ENCODE measurements at places on chromosomes 7 and 10. TPM values are rescaled to one million over a fixed set of nuclear protein-coding genes. Genes with fewer than 3 reads are reported as not detected.

- no peaks in the 10 kb centered on the region for H3K4me1 ChIP-seq
- no peak overlapping the region for H3K27ac ChIP-seq
- H3K36me3 ChIP-seq, result peaks cover 9% of the 10 kb centered on the region
- DNase-seq, result no peak
- no peaks in the 10 kb centered on the region for H3K27me3 ChIP-seq
Measured at GRCh38 chr10:128103229-128103714, 23.0 kb downstream of the MKI67 start.

GRCh38 chr7:26930201-26930600 is 65.8 kb upstream of the SKAP2 start:
- H3K36me3 ChIP-seq, result no peaks in the 10 kb centered on the region
- no peak overlapping the region for H3K4me3 ChIP-seq
- H3K27ac ChIP-seq, result no peak overlapping the region
- no peaks in the 10 kb centered on the region for H3K4me1 ChIP-seq

- peak; percentile 70 for DNase-seq
- H3K36me3 ChIP-seq, result no peaks in the 10 kb centered on the region
- no peaks in the 10 kb centered on the region for H3K27me3 ChIP-seq
Measured at GRCh38 chr7:143013473-143013872, 13.5 kb downstream of the OR9A2 start.

- H3K27ac ChIP-seq, result no peak overlapping the region
- no peaks in the 10 kb centered on the region for H3K4me1 ChIP-seq
- no peak overlapping the region for H3K4me3 ChIP-seq
Measured at GRCh38 chr7:14639801-14640200, 262.8 kb downstream of the DGKB start.

CYP3A7 gene
- total RNA-seq, result not detected

DNA sequence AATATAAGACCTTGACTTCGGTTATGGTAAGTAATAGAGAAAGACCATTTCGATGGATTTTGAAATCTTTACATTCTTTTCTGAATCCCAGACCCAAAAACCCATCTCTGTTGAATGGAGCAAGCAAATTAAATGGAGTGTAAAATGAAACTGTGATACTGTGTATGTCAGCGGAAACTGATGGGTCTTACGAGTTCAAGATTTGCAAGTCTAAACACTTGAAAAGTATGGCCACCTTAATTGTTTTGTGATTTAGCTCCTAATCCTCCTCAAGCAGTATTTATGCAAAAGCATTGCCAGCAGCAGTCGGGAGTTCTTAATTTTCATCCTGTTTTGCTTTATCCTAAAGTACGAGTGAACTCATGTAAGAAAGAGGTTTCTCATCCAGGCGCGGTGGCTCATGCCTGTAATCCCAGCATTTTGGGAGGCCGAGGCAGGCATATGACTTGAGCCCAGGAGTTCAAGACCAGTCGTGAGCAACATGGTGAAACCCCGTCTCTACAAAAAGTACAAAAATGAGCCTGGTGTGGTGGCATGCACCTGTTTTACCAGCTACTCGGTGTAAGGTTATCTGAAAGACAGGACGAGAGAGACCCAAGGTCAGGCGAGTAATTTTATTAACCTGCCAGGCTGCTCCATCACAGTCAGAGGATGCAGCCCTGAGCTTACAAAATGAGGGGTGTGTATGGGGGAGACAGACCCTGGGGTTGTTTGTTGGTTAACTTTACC is 5.8 kb upstream of the DHTKD1 start:
- no peak for DNase-seq
- no peak overlapping the region for H3K27ac ChIP-seq
- peaks cover 3% of the 10 kb centered on the region for H3K4me1 ChIP-seq
- H3K4me3 ChIP-seq, result no peak overlapping the region
- no peaks in the 10 kb centered on the region for H3K27me3 ChIP-seq
- no peaks in the 10 kb centered on the region for H3K36me3 ChIP-seq

DNA sequence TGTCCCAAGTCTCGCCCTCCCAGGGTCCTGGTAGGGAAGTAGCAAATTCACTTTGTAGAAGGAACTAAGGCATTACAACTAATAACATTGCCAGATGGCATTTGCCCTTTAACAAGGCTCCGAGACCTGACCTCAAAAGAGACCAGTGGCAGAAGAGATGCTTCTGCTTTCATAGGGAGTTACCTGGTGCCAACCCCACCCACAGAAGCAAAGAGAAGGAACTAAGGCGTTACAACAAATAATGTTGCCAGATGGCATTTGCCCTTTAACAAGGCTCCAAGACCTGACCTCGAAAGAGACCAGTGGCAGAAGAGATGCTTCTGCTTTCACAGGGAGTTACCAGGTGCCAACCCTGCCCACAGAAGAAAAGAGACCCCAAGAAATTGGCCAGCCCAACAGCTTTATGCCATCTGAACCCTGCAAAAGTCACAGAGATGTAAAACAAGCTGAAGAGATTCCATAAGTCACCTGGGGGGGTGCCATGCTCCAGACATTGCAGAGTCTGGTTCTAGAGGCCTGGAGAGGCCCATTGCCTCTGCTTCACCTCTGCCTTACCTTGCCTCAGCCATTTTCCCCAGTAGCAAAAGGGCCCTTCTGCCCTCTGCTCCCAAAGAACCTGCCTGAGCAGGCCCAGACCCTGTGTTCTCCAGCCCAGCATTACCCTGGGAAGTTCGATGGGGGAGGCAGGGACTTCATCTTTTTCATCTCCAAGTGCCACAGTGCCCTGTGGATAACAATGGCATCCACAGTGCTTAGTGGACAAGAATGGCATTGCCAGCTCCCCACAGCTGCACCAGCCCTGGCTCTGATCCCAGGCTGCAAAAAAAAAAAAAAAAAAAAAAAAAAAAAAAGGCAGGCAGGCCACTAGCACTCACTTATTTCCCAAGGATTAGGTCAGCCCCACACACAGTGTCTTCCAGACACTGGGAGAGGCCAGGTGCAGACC is 179.5 kb upstream of the PLXNA4 start:
- H3K4me3 ChIP-seq, result no peak overlapping the region
- no peak overlapping the region for H3K27ac ChIP-seq
- DNase-seq, result no peak
- H3K4me1 ChIP-seq, result no peaks in the 10 kb centered on the region
- H3K36me3 ChIP-seq, result no peaks in the 10 kb centered on the region

GRCh38 chr10:44716470-44717015 is 194.6 kb upstream of the TMEM72 start:
- no peaks in the 10 kb centered on the region for H3K4me1 ChIP-seq
- no peak for DNase-seq
- H3K27me3 ChIP-seq, result no peaks in the 10 kb centered on the region
- H3K4me3 ChIP-seq, result no peak overlapping the region

CRYGN gene
- total RNA-seq, result 1.3 TPM
